ENCODE measurements at places on chromosomes 7 and 10.

- no peak for ATAC-seq
Measured at GRCh38 chr7:17130281-17131059, 168.0 kb upstream of the AHR start.

DNA sequence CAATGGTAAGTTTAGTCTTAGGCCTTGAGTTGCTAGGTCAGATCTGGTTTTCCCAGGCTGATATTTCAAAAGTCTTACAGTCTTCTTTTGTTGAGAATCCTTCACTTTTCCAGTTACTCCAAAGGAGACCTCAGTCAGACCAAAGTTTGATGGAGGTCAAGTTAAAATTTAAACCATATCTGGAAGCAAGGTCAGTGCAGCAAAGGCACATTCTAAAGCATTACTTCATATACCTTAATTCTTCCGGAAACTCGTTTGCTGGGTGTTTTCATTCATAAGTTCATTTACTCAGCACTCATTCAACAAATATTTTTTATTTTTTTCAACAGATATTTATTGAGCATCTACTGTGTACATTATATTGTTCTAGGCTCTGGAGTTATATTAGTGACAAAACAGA is 403.0 kb upstream of the LRGUK start:
- no peak for ATAC-seq

DNA sequence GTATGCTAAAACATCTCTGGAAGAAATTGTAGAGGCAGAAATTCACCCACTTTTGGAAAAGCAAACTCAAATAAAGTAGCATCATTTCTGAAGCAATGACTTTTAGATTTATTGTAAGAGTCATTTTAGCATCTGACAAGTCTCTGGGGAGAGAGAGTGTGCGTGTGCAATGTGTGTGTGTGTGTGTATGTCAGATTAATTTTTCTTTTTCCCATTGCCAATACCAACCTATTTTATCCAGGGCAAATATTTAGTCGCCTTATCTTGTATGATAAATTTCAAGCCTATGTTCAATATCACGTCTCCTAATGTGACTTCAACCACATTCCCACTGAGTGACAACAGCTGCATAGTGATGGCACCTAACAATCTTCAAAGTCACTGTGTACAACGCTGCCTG is 101.7 kb downstream of the NEBL start:
- no peak for ATAC-seq

GRCh38 chr7:143512488-143513340 is 35.0 kb downstream of the TAS2R41 start:
- ATAC-seq = no peak

- ATAC-seq = no peak
Measured at GRCh38 chr10:8040651-8041050, 13.8 kb upstream of the GATA3 start.

DNA sequence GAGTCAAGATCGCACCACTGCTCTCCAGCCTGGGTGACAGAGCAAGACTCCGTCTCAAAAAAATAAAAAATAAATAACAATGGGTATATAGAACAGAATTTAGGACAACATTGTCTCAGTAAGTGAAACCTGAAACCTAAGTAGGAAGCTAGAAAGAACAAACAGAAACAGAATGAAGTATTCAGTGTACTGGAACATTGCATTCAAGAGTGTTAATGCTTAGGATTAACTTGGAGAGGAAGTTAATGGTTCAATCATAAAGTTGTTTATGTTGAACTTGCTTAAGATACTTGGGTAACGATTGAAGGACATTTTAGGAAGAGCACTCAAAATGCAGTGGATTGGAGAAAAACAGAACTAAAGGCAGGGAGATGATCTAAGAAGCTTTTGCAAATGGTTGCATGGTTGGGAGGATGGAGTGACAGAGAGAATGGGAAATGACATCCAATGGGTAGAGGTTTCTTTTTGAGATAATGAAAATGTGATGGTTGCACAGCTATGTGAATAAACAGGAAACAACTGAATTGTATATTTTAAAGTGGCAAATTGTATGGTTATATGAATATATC is 233.7 kb downstream of the ADK start:
- no peak for ATAC-seq

DNA sequence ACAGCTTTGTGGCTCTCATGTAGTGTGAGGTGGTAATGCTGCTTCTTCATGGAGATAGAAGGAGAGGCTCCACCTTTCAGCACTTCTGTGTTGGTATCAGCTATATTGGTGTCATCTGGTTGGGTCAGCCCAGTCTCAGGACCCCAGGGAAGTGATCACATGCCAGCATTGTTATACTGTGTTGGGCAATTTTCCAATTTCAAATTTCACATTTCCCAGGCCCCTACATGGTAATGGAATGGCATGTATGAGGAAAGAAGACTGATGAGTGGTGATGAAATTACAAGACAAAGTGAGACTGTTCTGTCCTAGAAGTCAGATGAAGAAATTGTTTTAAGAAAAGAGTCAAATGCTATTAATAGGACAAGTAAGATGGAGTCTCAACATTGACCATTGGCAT is 3.7 kb upstream of the AKR1C3 start:
- no peak for ATAC-seq

GRCh38 chr7:39355664-39356063 is 210.5 kb upstream of the YAE1 start:
- no peak for ATAC-seq

DNA sequence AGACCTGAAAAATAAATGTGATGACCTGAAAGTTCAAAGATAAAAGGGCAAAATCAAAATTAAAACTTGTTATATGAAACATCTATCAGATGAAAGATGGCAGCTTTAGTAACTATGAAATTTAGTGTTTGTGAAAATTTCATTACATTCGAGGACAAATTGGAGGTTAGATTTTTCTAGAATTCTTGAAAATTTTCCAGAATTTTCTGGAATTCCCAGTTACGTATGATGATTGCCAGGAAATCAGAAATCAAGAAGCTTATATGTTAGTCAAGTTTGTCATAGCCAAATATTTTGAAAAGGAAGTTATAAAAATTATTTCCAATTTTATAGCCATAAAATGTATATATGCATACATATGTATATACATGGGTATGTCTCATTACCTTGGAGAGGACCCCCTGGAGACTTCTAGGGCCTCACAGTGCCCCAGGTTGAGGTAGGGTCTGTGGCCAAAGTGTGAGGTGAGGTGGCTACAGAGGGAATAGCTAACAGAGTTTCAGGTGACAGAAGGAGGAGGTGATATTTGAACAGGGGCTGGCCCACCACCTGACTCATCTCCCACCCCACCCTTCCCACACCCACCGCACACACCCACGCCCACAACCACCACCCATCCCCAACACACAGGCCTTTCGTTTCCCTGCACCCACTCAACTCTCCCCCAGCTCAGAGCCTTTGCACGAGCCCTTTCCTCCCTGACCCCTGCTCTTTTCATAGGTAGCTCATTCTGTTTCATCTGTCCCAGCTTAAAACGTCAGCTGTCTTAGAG is 21.5 kb downstream of the C10orf105 start:
- peak; percentile 57 for ATAC-seq

GRCh38 chr7:114264023-114264422 is 150.6 kb upstream of the FOXP2 start:
- ATAC-seq = no peak

- peak; percentile 64 for ATAC-seq
Measured at GRCh38 chr10:14385596-14386593, 55.2 kb upstream of the FRMD4A start.

DNA sequence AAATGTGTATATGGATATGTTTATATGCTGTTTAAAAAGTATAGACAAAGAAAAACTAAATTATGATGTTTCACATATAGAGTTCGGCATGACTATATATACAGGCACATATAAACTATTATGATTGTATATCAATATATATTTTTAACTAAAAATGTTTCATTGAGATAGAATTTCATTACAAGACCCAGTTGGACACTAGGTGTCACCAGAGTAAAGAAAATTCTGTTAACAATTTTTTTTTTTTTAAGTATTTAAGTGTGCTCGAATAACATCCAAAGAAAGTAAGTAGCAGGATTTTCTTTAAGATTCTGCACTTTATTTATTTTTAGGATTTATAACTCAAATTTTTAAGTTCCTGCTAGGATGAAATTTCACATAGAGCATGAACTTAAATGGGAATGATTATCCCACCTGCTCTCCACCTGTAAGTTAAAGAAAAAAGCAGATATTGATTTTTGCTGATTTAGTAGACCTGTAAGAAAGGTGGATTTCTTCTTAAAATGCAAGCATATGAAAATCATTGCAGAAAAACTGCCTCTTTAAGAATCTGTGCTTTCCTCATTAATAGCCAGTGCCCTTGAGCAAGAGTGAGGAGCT is 961.5 kb downstream of the PCDH15 start:
- no peak for ATAC-seq

GRCh38 chr10:71247414-71247705 is 35.0 kb downstream of the UNC5B start:
- no peak for ATAC-seq

DNA sequence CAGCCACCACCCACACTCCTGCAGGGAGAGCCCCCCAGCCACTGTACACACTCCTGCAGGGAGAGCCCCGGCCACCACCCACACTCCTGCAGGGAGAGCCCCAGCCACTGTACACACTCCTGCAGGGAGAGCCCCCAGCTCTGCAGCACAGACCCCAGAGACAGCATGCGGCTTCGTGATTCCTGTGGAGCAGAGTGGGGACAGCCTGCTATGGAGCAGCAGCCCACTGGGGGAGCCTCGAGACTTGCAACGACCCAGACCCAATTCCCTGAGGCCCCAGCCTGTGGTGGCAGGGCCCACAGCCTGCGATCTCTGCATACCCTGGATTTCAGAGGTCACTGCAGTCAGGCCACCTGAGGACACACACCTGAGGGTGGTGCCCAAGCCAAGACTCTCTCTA is 523.1 kb downstream of the DNAJB6 start:
- ATAC-seq = no peak

DNA sequence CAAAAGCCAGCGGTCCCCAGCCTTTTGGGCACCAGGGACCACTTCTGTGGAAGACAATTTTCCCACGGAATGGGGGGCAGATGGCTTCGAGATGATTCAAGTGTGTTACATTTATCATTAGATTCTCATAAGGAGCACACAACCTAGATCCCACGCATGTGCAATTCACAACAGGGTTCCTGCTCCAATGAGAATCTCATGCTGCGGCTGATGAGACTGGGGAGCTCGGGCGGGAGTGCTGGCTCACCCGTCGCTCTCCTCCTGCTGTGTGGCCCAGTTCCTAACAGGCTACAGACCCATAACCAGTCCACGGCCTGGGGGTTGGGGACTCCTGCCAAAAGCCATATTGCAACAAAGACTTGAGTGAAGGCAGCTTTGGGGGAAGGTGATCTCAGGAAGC is 26.6 kb upstream of the DOCK1 start:
- no peak for ATAC-seq

- ATAC-seq = no peak
Measured at GRCh38 chr7:76515999-76516443, 5.7 kb downstream of the UPK3B start.

DNA sequence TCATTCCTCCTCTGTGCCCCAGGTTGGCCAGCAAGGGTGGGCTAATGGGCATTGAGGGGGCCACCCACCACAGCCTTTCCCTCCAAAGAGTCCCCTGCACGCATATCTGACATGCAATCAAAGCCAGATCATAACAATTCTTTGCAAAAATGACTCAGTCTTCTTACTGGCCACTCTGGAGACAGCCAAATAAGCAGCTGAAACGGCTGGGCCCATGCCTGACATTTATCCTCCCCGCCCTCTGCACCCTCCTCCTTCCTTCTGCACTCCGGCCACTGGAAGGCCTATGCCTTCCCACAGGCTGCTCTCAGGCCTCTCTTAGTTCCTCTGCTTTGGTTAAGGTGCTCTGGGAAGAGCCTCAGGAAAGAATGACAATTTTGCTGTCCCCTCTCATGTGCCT is 29.2 kb upstream of the NPFFR1 start:
- ATAC-seq = no peak

DNA sequence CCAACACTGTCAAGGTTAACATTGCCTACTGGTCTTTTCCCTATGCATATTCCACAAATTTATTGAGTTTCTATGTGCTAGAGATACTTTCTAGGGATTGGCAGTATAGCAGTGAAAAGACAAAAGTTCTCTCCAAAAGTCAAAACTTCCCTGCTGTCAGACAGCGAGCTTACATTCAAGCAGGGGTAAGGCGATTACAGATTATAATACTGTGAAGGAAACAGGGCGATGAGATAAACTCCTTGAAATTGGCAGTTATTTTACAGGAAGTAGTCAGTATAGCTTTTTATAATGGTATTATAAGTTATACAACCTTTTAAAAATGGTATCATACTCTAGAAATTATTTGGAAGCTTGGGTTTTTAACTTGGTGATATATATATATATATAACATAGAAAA is 9.9 kb downstream of the VPS50 start:
- no peak for ATAC-seq

- ATAC-seq = no peak
Measured at GRCh38 chr7:35762781-35763180, 38.1 kb upstream of the SEPTIN7 start.

GRCh38 chr10:98589007-98589406 is 142.3 kb upstream of the HPS1 start:
- ATAC-seq = no peak

GRCh38 chr10:4174197-4174596 is 389.2 kb upstream of the KLF6 start:
- no peak for ATAC-seq

DNA sequence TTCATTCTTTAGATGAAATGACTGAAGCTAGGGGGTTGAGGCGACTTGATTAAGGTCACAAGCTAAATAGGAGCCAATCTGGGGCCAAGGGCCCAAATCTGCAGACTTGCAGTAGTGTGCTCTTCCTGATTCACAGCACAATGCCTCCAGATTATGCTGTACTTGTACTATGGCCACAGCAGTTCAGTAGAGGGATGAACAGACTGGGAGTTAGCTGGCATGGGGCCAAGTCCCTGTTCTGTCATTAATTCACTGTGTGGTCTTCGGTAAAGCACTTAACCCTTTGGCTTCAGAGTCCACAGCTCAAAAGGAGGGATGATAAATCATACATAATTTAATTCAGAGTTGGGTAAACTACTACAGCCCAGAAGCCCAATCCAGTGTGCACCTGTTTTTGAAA is 196.8 kb downstream of the XPNPEP1 start:
- ATAC-seq = no peak

DNA sequence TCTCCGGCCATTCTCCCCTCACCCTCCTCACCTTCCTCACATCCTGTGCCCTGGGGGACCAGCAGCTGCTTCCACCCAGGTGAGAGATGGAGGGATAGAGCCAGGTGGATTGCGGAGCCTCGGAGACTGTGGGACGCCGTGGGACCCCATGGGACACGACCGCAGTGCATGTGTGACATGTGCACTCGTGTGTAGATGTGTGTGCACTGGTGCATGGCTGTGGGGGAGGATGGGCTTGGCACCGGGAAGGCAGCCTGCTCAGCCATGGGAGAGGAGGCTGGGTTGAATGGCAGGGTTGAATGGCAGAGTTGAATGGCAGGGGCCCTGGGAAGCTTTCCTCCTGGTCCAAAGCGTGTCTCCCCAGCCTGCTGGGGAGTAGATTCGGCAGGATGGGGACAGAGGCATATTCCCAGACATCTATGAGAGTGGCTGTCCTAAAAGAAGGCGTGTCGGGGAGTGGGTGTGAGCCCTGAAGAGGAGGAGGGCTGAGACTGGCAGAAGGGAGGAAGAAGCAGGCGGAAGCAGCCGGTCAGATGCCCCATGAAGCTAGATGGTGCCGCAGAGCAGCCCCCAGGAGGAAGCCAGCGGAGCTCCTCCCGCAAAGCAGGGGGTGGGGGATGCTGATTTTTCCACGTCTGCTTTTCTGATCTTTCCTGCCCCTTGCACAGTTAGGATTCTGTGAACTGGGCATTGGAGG is 815 bp downstream of the GIMAP8 start:
- ATAC-seq = peak; percentile 51

- peak; percentile 98 for ATAC-seq
Measured at GRCh38 chr10:3186368-3186767, 13.8 kb upstream of the PITRM1 start.
